ENCODE measurements at places on chromosomes 11 and 22.

GRCh38 chr22:36492109-36492508 lies 10.7 kb upstream of the TXN2 start:
- DNase-seq, result no peak

GRCh38 chr22:24178502-24179440 lies 2.5 kb upstream of the SUSD2 start:
- no peak for DNase-seq

GRCh38 chr11:13966013-13966412 lies 3.5 kb downstream of the SPON1 start:
- DNase-seq, result no peak

- DNase-seq, result no peak
Observed at GRCh38 chr11:65857500-65857852, 504 bp downstream of the CFL1 start.

DNA sequence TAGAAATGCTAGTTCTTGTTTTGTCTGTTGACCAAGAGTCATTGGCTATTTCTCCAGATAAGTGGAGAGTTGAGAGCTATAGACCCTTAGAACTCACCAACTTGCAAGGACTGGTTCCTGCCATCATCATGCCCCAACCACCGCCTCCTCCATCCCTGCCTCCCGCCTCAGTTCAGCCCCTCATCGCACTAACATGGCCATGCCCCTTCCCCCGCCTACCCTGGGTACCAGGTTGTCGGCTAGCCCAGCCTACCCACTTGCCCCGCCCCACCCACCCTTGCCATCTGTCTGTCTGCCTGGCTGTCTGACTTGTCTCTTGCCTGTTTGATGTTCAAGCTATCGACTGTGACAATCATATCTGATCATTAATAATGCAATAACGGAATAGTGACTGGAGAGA lies 154.1 kb downstream of the TRIM29 start:
- DNase-seq, result no peak

GRCh38 chr22:27793576-27793975 lies 8.0 kb downstream of the MN1 start:
- DNase-seq, result no peak

DNA sequence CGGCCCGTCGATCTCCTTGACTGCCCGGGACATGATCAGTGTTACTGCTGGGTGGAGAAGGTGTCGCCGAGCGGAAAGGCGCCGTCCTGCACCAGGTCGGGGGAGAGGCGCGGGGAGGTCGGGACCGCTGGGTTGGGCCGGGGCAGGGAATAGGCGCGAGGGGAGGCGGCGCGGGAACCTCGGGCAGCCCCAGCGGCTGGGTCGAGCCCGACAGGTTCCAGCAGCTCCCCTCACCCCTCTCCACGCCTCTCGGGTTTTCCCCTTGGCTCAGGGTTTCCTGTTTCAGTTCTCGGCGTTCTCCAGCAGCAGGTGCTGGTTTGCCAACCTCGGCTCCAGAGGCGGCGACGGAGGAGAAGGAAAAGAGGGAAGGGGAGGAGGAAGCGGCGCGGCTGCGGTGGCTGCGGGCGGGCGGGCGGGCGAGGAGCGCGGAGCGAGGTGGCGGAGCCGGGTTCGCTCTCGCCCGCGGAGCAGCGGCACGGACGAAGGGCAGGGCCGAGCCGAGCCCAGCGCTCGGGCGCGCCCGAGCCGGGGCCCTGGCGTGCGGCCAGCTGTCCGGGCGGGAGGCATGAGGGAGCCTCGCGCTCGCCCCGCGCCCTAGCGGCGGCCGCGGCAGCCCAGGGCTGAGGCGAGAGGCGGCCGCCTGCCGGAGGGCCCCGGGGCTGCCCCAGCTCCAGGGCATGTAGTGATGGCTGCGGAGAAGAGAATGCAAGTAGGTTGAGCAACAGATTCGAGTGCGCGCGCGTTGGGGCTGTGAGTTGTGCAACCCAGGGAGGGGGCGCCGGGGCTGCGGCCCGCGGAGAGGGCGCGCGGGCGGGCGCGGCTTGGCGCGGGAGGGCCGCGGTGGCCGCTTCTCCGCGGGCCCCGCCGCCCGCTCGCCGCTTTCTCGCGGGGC lies at the start of gene ZC3H12C:
Gene ZC3H12C, plus strand, starts transcription at position 878 of the 892 bp plus-strand sequence. CDS start 20 bp downstream, outside the sequence.
- peak; percentile 76 for DNase-seq

DNA sequence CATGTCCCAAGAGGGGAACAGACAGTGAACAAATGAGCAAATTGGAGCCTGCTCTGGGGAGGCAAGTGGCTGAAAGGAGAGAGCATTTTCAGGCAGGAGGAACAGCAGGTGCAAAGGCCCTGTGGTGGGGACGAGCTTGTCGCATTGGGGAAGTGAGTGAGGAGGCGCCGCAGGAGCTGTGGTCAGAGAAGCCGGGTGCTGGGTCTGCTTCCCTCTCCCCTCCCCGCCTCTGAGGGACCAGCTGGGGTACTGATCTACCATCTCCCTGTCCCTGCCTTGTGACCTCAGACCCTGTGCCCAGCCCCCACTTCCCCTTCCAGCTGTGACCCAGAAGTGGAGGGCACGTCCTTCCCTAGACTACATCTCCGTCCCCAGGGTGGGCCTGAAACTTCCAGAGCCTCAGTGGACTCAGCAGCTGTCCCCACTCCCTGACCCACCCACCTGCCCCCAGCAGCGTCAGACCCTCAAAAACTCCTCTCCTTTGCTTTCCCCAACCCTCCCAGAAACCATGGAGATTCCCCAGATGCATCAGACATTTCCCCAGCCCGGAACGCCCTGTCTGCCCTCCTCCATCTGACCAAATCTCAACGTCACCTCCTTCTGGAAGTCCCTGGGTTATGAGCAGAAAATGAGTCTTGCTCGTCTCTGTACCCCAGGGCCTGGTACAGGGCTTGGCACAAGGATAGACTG lies 19.7 kb upstream of the PDGFB start:
- DNase-seq, result no peak

GRCh38 chr22:38843201-38843656 lies 599 bp downstream of the NPTXR start:
- peak; percentile 63 for DNase-seq

- peak; percentile 9 for DNase-seq
Observed at GRCh38 chr22:24465566-24465965, 29.6 kb upstream of the UPB1 start.

GRCh38 chr22:38733329-38733723 lies 22.5 kb downstream of the SUN2 start:
- no peak for DNase-seq

- no peak for DNase-seq
Observed at GRCh38 chr22:31094021-31094551, 13.0 kb downstream of the SMTN start.
